ENCODE measurements at places on chromosomes 6 and 20.

GRCh38 chr6:37059344-37060194, 54.1 kb downstream of the FGD2 start:
- peak; percentile 91 for DNase-seq

DNA sequence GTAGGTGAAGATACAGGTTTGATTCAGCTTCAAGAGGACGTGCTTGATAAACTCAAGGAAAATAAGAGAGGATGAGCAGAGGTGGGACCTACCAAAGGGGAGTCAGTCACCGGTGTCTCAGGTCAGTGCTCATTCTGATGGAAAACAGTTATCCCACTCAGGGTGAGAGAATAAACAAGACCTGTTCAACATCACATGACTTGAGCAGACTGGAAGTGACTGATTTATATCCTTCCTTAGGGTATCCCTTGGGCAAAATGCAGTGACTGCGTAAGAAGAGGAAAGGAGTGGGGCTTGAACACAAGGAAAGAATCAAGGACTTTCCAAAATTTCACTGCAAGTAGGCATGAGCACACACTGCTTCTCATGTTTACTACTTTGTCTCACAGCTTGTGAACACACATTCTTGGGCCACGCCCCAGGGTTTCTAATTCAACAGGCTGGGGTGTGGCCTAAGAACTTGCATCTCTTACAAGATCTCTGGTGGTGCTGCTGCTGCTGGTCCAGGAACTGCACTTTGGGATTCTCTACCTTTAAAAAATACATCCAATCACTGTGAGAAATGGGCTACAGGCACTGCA, 11.6 kb downstream of the CST3 start:
- peak; percentile 62 for DNase-seq

- DNase-seq: no peak
These were observed 11.7 kb downstream of the STX11 start for GRCh38 chr6:144161975-144162374.

- DNase-seq: peak; percentile 85
These were observed 176.3 kb downstream of the KCNQ5 start for GRCh38 chr6:72798196-72798595.

DNA sequence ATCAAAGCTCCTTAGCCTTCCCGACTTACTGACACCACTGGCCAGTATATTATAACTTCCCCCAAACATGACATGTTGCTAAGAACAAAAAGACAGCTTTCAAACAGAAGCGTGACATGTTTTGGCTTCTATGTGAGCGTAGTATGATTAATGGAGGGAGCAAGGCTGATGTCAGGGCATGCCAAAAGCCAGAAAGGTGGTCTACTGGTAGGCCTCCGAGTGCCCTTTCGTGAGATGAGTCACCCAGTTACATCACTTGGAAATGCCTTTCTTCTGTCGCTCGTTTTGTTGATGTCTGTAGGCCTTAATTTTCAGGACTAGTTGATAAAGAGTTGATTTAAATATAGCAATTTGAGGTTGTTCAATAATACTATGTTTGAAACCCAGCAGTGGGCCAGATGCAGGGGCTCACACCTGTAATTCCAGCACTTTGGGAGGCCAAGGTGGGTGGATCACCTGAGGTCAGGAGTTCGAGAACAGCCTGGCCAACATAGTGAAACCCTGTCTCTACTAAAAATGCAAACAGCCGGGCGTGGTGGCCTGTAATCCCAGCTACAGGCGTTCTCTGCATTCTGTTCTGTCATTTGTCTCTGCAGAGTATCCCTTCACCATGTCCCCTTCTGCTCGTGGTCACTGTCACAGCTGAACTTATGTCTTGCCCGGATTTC, 53.3 kb downstream of the CNKSR3 start:
- DNase-seq: no peak

- no peak for DNase-seq
These were observed 445.9 kb upstream of the JARID2 start for GRCh38 chr6:14799928-14800327.

DNA sequence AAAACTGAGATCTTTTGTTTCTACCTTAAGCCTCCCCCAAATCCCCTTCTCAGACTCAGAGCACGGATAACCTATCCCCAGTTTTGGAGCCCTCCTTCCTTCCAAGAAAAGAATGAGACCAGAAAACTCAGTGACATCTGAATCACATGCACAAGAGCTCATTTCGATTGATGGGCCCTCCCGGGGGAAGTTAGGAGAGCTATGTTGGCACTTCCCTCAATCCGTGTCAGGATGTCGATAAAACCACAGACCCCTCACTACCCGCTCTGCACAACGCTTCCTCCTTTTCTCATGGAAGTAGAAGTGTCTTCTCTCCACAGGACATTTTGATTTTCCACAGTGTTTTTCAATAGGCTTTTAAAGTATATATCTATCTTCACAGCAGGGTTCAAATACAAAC, 332.4 kb downstream of the HACE1 start:
- no peak for DNase-seq

DNA sequence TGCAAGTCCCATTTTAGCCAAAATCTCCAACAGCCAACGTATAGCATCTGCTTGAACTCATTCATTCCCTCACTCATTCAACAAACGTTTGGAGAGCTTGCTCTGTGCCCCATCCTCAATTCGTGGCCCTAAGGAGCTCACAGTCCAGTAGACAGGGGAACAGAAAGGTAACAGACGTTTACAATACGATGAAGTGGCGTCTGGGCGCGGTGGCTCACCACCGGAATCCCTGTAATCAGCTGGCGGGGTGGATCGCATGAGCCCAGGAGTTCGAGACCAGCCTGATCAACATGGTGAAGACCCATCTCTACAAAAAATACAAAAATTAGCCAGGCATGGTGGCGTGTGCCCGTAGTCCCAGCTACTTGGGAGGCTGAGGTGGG, 790 bp upstream of the E2F1 start:
- no peak for DNase-seq

GRCh38 chr6:119720160-119720559, 370.6 kb upstream of the MAN1A1 start:
- no peak for DNase-seq

DNA sequence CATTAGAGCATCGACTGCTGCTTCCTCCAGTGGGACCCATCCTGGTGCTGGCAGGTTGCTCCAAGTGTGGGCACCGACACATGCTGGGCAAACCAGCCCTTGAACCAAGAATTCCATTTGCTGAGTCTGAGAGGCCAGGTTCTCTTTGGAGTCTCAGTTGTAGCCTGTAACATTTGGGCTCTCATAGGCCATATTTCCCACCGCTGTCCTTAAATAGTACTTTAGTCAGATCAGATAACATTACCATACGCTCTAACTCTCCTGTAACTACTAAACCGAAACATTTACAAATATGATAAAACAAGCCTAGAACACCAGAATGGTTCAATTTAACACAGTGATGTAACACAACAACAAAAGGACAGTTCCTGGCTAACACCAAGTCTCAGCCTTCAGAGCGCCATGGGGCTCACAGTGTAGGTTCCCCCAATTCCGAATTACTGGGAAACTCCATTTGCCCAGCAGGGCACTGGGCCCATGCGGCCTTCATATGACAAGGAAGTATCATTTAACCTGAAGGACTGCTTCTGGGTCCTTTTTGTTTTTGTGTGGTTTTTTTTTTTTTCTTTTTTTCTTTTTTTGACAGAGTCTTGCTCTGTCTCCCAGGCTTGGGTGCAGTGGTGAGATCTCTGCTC, 28.4 kb upstream of the CD93 start:
- DNase-seq: no peak

DNA sequence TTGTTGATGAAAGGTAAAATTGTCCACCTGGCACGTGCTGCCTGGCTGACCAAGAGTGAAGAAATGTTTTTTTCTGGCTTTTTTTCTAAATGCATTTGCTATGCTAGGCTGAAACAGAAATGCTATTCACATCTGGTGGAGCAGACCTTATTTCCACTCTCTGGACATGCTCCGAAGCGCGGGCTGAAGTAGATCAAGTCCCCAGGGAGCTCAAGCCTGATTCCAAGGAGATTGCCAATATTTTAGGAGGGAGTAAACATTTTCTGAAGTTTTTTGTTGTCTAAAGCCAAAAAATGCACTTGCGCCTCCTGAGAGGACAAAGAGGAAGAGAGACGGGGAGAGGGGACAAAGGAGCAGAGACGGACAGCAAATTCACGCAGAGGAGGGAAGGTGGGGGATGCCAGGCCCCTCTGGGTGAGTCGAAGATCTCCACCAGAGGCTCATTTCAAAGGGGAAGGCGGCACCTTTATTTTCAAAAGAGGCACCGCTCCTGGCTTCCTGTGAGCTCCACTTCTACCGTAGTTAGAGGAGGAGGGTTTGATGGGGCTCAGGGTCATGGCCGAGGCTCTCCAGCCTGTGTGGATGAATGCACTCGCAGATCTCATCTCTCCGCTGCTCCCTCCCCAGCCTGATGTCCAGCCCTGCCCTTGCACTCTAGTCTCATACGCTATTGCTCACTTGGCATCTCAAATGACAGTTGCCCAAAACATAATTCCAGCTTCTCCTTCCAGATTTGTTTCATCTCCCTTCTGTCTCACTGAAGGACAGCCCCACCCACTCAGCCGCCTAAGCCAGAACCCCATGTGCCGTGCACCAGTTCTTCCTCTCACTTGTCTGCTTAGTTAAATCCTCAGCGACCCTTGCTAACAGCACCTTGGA, 23.1 kb upstream of the SMOC2 start:
- DNase-seq: no peak

DNA sequence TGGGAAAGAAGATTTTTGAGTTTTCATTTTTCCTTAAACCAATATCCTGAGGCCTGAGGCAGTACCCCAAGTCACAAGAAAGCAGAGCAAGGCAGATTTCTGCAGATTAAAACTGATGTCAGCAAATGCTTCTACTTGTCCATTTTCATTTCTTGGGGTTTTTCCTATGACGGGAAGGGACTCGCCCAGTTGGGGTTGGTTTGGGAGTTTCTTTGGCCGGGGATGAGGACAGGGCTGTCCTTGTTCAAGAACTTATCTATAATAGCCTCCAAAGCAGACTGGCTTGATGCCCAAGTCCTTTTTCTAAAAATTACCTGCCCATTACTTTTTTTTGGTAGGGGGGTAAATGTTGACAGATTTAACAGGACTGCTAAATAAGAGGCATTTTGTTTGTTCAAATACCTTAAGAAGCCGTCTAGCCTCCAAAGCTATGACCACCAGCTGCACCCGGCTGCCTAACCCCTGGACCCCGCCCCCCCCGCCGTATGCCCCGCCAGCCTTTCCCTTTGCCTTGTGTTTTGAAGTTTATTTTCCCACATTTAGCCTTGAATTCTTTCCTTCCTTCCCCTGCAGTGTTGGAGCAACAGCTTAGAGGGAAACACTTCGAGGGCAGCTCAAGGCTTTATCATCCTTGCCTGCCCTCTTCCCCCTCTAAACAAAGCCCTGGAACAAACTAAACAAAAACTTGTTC, 2.5 kb downstream of the KCNK5 start:
- DNase-seq: no peak

DNA sequence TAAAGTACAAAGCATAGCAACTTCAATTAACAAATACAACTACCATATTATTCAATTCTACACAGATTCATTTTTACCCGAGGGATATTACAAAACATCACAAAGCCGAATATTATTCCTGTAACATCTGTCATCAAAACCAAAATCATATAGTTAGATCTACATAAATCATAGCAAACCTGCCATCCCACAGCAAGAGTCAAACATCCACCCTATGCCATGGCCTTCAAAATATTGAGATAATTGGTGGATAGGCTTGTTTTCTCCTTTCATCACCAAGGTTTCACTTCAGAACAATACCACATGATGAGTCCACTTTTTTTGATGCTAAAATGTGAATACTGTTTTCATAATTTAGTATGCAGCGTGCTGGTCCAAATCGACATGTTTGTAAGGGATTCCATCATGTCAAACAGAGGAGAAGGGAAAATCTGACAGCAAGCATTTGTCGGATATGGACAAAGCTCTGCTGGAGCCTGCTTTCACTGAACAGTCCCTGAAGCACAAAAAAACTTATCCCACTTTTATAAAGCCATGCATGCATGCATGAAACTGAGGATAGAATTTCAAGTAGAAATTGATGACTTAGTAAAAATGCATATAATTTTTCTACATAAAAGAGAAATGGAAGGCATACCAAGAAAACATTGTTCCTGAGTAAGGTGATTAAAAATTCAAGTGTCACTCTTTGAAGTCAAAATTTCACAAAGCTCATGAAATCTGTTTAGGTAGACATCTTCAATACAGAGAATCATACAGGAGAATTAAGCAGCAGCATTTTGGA, 494.1 kb downstream of the HACE1 start:
- no peak for DNase-seq

GRCh38 chr6:131828951-131829350, 21.1 kb downstream of the ENPP1 start:
- no peak for DNase-seq

GRCh38 chr6:41051873-41052272, 1.1 kb upstream of the APOBEC2 start:
- no peak for DNase-seq

DNA sequence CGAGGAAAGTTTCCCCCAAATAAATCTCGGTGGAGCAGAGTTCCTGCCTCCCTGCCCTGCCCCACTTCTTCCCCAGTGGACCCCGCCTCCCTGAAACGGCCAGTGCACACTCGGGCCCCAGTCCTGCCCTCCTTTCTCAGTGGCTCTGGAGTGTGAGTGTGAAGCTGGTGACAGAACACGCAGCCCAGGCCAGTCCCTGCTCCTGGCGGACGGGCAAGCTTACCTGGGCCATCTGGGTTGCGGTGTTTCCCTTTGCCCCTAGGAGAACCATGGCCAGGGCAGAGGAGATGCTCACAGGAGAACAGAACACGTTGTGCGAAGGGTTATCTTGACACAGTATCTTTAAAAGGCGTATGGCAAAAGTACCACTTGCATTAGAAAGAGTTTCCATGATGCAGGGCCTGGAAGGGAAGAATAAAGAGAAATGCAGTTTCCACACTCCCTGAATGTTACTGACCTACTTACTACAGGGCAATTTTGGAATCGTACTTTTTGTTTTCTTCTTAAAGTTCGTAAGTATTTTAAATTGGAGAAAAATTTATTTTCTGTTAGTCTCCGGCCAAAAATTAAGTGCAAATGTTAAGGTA, 2.8 kb downstream of the SERPINB9 start:
- DNase-seq: no peak

GRCh38 chr6:34240329-34241248, 3.9 kb downstream of the HMGA1 start:
- no peak for DNase-seq

DNA sequence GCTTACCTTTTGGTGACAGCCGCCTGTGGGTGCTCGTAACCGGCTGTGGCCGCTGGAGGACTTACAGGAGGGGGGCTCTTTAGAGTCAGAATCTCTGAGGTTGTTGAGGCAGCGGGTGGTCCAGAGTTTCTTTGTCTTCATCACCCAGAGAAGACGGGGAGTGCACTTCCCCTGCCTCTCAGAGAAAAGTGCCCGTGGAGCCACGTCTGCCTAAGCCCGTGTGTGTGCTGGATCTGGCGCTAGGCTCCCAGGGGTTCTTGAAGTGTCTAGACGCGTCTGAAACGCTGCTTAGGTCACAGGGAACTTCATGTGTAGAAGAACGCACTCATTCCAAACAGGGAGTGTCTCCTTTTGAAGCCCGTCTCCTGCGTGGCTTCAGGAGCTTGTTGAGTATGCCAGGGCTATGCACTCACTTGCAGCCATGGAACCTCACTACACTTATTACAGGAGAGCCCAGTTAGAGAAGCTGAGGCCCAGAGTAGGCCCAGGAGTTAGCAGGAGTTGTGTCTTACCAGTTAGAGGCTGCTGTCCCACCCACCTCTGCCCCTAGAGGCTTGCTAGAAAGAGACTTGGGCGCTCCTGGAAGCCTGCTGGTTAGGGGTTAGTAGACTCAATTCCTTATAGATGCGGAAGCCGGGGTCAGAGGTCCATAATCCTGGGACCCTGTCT, 1.3 kb downstream of the LSM14B start:
- DNase-seq: no peak
